Inflammatory macrophage treated with lipopolysaccharide for 4 hours (primary cell): ENCODE measurements at places on chromosomes 5 and 9.

DNA sequence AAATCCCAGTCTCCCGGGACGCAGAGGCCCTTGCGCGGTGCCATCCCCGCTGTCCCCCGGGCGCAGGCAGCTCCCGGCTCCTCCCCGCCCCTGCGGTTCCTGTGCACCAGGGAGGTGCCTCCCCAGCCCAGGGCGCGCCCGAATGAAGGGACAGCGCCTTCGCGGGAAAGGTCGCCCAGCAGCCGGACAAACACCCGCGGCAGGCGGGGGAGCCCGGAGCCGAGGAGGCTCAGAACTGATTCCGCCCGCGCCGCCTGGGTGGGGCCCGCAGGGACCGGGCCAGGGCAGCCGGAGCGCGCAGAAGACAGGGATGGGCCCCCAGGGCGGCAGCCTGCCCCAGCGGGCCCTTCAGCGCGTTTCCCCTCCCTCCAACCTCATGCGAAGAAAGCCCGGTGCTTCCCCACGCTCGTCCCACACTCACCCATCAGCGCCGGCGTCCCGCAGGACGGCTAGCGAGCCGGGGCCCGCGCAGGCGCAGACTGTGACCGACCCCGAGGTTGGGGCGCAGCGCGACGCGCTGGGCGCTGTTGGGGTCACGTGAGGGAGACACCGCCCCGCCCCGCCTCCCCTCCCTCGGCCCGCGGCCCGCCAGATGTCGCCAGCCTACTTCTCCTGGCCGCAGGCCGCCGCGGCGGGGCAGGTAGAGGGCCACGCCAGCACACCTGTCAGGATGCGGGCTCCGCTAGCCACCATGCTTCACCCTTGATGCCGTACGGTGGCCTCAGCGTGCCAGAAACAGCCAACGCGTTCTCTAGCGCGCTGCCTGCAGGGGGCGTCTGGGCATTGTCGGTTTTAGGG, at the start of gene SLC25A51:
Gene SLC25A51, minus strand, starts transcription at position 481 of the 798 bp plus-strand sequence. CDS start 15,577 bp downstream, outside the sequence.
- DNase-seq: peak; percentile 90

DNA sequence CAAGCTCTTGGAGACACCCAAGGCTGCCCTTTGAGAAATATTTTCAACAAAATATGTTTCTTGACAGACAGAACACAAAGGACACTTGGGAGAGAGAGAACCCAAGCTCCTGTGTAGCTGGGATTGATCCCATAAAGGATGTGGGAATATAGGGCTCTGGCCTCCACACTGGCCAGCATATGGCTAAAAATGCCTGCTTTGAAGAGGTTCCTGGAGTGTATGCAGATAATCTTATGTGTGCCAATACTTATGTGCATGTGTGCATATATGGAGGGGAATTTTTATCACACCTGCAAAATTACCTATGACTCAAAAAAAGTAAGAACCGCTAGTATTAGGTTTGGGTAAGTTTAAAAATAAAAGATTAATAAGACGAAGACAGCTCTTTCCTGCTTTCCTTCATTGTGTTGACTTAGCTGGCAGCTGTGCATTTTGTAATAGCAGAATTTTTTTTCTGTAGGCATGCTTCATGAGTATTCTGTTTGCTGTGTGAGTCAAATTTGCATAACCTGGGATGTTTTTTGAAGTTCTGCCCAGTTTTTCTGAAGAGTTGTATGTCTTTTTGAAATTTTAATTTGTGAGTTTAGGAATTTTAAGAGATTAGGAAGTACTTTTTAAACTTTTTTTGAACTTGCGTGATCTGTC, 42.6 kb downstream of the HACD4 start:
- DNase-seq: peak; percentile 83

GRCh38 chr5:133652951-133653759, 40.8 kb upstream of the FSTL4 start:
- DNase-seq: no peak

GRCh38 chr9:128077847-128078503, 9.9 kb downstream of the SLC25A25 start:
- DNase-seq: no peak

GRCh38 chr9:93292664-93293328, 108.9 kb downstream of the WNK2 start:
- DNase-seq: no peak

GRCh38 chr5:67639976-67640375, 443.4 kb upstream of the CD180 start:
- no peak for DNase-seq

DNA sequence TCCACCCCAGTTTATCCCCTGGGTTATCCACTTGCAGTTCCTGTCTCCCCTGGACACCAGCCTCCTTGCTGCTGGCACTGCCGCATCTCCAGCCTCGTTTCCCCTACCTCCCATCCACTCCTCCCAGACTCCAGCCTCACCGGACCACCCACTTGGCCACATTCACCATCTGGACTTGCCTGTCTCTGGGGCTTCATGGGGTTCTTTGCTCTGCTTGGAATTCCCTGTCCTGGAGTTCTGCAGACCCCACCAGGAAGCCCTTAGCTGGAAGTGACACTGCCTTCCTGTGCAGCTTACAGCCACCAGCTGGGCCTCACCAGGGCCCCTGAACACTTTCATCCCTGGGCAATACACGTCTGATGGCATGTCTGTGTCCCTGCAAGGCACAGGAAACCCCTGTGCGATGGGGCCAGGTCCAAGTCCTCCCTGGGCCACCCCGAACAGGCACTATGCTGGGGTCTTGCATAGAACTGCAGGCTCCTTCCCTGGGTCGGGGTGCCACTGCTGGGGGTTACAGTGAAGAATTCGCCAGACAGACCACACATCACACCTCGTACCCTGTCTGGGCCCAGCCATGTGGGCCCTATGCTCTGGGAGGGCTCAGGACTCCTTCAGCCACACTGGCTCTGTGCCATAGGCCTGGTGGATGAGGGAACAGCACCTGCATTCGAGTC, 3.0 kb downstream of the FLT4 start:
- no peak for DNase-seq

DNA sequence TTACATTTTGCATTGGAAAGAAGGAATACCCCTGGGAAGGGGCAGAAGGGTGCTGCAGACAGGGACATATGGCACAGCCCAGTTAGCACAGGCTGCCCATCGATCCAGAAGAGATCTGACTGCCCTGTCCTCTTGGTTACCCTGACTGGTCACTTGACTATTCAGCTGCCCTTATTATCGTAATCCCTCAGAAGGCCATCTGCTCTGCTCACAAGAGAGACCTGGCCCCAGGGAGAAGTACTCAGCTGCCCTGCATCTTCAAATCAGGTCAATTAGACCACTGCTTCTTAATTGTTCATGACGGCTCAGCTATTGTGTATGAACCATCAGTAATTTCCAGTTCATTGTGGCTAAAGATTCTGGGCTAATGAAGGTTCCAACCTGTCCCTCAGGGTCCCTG, 345.0 kb downstream of the TLE1 start:
- no peak for DNase-seq

DNA sequence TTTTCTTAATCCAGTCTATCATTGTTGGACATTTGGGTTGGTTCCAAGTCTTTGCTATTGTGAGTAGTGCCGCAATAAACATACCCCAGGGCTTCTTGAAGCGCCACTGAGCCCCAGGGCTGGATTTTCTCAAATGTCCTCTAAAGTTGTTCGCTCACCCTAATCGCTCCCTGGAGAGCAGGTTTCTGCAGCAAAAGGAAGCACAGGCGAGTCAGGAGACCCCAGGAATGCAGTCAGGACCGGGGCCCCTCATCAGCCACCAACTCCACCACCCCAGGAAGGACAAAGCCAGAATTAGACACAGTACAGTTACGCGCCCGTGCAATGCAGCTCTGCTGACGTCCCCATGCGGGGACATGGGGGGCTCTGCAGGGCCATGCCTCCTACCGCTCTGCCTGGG, 15.7 kb upstream of the OBP2B start:
- no peak for DNase-seq

GRCh38 chr5:175382171-175382570, 61.8 kb downstream of the DRD1 start:
- DNase-seq: no peak
